ENCODE measurements at places on chromosomes 16 and 17.

- no peak for DNase-seq
Observed at GRCh38 chr17:51152766-51153209, 571 bp upstream of the NME1 start.

GRCh38 chr17:48293319-48294019, 136.5 kb downstream of the SKAP1 start:
- no peak for DNase-seq

GRCh38 chr17:82664701-82665182, 16.5 kb upstream of the WDR45B start:
- DNase-seq, result no peak

DNA sequence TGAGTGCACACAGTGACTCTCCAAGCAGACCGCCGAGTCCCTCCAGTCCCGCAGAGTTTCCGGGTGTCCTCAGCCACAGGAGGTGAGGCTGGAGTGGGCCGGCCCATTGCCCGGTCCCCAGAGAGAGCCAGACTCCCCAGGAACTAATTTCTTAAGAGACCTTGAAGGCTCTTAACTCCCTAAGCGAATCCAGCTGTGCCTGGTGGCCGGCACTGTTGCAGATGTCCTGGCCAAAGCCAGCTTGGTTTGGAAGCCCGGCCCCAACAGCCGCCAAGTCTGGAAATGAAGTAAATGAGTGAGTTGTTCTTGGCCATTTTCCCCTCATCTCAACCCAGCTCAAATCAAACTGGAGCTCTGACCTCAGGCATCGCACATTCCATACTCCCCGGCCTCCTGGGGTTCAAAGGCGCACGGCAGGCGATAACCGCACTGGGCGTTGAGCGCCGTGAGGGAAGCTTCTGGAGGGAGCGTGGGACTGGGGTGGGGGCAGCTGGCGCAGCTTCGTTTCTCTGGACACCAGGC, 42.0 kb downstream of the CMIP start:
- DNase-seq, result no peak

DNA sequence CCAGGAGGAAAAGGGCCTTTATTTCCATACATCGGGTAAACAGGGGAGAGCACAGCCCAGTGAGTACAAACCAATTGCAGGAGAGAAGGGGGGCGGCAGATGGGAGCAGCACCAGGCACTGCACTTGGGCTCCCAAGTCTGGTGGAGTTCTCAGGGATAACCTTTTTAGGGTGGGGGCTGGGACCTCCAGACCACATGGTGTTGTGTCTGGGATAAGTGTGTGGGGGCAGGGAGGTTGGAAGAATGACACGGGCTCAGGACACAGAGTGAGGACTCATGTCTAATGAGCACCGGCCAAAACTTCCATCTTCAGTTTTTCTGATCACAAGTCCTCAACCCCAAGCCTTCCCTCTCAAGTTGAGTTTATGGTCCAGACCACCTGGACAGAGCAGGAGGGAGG, 30.6 kb downstream of the PIPOX start:
- DNase-seq, result no peak

- DNase-seq, result no peak
Observed at GRCh38 chr17:3032258-3033247, 30.9 kb downstream of the OR1D5 start.

- no peak for DNase-seq
Observed at GRCh38 chr16:53968896-53969295, 264.9 kb downstream of the FTO start.

DNA sequence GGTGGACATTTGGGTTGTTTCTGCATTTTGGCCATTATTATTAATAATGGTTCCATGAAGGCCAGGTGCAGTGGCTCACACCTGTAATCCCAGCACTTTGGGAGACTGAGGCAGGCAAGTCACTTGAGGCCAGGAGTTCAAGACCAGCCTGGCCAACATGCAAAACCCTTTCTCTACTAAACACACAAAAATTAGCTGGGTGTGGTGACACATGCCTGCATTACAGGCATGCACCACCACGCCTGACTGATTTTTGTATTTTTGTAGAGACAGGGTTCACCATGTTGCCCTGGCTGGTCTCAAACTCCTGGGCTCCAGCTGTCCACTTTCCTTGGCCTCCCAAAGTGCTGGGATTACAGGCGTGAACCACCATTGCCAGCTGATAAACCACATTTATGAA, 58.5 kb downstream of the TNFRSF13B start:
- DNase-seq, result no peak

- DNase-seq, result no peak
Observed at GRCh38 chr16:46937536-46937935, 35.9 kb downstream of the DNAJA2 start.
